Retinal pigment epithelial cell (primary cell): ENCODE measurements at places on chromosomes 11 and 22.
A peak's percentile ranks its signal among the peaks of the same experiment; 100 is the strongest.

DNA sequence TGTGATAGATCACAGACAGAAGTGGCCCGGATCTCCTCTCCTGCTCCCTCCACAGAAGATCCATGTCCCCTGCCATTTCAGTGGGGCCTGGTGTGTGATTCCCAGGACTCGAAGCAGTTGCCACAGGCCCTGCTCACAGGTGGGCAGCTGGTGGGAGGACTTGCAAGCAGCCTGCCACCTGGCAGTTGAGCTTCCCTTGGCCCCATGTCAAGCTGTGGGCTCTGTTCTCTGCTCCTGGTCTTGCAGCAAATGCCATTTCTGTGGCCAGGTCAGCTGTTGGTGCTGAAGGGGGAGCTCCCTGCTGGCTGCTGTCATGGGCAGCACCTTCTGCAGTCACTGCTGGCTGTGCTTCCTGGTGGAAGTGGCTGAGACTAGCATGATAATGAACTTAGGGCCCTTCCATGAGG is 59.1 kb upstream of the SLC22A12 start:
- DNase-seq = no peak

- DNase-seq = peak; percentile 29
These were observed 1.2 kb upstream of the HSPA8 start for GRCh38 chr11:123062892-123063825.

GRCh38 chr11:118913411-118914125 is 12.2 kb downstream of the BCL9L start:
- DNase-seq = no peak

GRCh38 chr22:33720166-33720878 is 200.0 kb downstream of the LARGE1 start:
- DNase-seq = no peak
